ENCODE measurements at places on chromosomes 5 and 9. TPM values are rescaled to one million over a fixed set of nuclear protein-coding genes. Genes with fewer than 3 reads are reported as not detected.

IL31RA gene
- not detected for total RNA-seq

TMEM174 gene
- not detected for total RNA-seq

YTHDC2 gene
- 50.3 TPM for total RNA-seq

CTXN3 gene
- total RNA-seq: not detected

UNC5A gene
- total RNA-seq: not detected

PITX1 gene
- 3.3 TPM for total RNA-seq

GRCh38 chr9:126449725-126450667, 123.4 kb downstream of the MVB12B start:
- no peak for DNase-seq

DNA sequence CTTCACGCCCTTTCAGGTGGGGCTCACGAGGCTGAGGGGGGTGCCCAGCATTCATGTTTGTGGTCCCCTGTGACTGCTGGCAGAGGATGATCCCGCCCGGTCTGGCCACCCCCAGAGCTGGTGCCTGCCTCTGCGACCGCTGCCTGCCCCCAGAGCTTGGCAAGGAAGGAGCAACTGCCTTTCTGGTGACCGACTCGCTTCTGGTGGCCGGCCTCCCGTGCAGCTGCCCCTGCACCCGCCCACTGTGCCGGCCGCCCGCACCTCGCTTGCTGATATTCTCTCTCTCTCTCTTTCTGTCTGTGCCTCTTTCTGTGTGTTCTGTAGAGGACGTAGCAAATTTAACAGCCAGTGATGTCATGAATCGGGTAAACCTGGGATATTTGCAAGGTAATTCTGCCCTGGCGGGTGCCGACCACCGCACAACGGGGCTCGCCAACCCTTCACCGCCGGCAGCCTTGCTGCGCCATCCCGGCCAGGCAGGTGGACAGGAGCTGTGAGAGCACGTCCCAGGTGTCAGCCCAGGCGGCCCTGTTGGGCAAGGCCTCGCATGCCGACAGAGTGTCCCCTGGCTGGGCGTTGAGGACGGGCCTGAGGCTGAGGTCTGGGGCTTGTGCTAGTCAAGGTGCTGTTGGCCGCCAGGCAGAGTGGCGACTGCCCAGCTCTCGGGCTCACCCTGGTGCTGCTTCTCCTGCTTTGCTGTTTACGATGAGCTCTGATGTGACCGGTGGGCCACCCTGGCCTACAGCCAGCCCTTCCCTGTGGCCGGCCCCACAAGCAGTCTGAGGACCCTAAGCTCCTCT, 86.0 kb downstream of the KCNT1 start:
- DNase-seq: no peak

DNA sequence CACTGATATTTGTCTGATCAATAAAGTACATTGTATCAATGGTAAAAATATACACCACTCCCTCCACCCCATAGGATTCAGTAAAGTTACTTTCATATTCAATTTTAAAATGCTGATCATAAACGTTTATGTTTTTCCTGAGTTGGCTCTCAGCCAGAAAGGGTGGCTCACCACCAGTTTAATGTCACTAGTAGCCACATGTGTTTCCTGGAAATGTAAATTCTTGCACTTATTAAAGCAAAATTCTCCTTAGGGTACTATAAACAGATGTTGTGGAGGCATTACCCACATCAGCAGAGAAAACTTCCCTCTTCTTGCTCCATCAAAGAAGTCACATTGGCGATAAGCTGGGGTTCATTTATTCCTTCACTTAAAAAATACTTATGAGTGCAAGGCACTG, 210.3 kb downstream of the SREK1 start:
- no peak for DNase-seq

DNA sequence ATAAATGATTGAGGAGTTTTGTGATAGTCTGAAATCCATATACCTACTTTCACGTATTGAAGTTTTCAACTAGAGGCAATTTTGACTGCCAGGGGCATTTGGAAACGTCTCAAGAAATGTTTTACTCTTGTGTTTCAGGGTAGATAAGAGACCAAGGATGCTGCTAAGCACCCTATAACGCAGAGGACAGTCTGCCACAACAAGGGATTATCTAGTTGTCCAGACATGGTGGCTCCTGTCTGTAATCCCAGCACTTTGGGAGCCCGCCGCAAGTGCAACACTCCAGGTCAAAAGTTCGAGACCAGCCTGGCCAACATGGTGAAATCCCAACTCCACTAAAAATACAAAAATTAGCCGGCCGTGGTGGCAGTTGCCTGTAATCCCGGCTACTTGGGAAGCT, 133.7 kb upstream of the CCNG1 start:
- no peak for DNase-seq

GRCh38 chr9:97714435-97714834, 17.3 kb upstream of the XPA start:
- no peak for DNase-seq

DNA sequence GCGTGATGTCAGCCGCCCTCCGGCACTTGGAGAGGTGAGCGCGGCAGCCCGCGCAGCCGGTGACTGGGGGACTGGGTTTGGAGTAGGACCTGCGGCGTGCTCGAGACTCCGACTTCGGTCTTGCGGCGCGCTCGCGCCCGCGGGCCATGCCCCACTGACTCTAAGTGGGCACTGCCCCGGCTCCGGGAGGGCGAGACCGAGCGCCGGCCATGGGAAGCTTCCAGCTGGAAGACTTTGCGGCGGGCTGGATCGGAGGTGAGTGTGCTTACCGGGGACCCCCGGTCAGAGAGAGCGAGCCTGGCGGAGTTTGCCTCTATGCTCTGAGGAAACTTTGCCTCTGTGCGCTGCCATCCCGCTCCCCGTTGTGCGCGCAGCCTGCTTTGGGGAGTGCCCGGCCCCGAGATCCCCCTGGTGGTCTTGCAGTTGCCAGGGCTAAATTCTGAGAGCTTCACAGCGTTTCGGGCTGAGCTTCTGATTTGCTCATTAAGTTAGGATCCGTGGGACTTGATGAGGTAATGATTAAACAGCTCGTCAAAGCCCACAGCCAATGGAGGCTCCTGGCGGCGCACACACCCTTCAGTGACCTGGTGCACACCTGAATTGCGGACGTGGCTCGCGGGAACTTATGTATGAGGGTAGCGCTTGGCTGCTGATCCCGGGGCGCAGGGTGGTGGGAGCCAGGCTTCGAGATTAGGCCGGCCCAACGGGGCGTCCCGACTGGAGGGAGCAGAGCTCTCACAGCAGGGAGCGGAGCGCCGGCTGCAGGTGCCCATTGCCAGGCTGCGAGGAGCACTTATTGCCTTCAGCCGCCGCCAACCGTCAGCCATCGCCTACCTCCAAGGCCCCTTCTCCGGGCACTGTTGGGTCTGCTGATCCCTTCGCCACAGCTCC, at the start of gene SLC25A48:
Gene SLC25A48, plus strand, starts transcription at position 25 of the 891 bp plus-strand sequence. Its CDS starts 185 bp downstream, at position 210.
- no peak for DNase-seq

GRCh38 chr9:95224376-95225019, 93.0 kb downstream of the FANCC start:
- no peak for DNase-seq

DNA sequence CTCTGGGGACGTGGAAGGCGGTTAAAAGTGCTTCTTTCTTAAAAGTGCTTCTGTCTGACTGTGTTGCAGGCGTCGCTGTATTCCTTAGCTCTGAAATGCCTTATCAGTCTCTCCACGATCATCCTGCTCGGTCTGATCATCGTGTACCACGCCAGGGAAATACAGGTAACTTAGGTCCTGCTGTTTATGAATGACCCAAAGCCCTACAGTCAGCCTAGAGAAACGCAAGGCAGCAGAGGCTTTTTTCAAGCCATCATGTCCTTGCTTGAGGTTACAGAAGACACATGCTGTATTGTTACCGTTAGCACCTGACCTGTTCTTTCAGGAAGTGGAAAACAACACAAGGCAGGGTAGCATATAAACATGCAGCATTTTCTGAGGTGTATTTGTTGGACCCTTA, 2.0 kb downstream of the KCNN2 start:
- no peak for DNase-seq

DNA sequence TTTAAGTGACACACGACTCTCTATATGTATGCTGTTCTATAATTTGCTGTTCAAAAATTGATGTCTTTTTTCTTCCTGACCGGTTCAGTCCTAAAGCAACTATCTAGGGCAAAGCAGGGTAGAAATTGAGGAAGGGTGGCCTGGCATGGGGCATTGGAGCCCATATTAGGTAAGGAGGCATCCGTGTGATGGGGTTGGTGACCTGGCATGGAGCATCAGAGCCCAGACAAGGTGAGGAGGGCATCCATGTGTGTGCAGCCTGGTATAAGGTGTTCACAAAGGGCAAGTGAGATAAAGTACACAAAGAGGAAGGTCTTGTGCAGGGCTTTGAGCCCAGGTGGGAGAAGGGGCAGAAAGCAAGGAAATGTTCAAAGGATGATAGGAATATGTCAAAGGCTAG, 104.9 kb downstream of the PAM start:
- DNase-seq: no peak

- DNase-seq: no peak
Observed at GRCh38 chr5:163997965-163998364, 492.5 kb downstream of the MAT2B start.

DNA sequence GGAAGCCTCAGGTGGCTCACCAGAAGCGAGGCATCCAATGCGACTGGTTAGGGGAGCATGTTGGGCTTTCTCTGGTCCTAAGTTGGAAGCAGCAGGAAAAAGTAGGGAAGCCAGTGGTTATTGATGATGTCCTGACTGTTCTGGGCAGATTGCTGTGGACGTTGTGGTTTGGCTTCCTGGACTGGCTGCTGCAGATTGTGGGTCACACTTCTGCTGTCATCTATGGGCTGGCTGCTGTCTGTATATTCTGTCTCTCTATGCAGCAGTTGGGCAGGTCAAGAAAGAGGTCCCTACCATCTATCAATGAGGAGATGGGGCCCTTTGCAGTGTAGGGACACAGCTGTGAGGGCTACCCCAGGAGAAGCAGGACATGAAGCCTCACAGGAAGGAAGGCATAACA, 13.5 kb upstream of the MARCHF6 start:
- no peak for DNase-seq

DNA sequence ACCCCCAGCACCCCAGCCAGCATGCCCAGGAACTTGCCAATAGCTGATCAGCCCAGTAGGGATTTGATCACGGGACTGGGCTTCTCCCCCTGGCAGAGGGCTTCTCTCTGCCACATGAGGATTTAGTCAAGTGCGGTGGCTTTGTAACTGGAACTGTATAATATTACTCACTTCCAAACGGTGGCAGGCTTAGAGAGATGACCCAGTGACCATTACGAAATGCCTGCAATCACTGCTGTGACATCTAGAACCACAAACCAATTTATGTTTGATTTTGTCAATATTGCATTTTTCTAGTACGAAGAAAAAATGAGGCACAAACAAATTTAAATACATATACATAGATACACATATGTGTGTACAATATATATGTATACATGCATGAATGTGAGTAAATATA, 192.1 kb downstream of the ERCC6L2 start:
- DNase-seq: no peak

GRCh38 chr9:24459953-24460352, 85.7 kb downstream of the IZUMO3 start:
- DNase-seq: no peak

- DNase-seq: peak; percentile 70
Observed at GRCh38 chr9:93116072-93116961, 17.7 kb downstream of the NINJ1 start.

- no peak for DNase-seq
Observed at GRCh38 chr9:95522871-95523370, 6.2 kb upstream of the PTCH1 start.

GRCh38 chr5:3843706-3844105, 248.1 kb downstream of the IRX1 start:
- DNase-seq: no peak

Measured in tibial nerve (tissue), 4 donors.